T1000 (cell line): ENCODE measurements at places on chromosomes 1 and 21.

DNA sequence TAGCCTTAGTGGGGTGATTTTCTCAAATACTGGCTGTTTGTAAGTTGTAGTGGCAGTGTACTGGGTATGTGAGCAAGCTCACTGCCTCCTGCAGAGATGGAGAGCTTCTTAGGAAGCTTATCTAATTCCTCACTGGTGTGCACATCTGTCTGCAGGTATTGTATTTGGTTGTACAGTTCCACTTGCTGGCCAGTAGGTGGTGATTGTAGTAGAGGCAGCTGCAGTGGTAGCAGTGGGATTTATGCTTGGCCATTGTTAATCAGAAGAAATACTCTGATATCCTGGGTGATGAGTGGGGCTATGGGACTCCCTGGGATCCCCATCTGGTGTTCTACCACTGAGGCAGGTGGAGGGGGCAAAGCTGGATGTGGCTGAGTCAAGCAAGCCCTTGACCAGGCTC lies 276.1 kb upstream of the SPAG17 start:
- no peak for DNase-seq

DNA sequence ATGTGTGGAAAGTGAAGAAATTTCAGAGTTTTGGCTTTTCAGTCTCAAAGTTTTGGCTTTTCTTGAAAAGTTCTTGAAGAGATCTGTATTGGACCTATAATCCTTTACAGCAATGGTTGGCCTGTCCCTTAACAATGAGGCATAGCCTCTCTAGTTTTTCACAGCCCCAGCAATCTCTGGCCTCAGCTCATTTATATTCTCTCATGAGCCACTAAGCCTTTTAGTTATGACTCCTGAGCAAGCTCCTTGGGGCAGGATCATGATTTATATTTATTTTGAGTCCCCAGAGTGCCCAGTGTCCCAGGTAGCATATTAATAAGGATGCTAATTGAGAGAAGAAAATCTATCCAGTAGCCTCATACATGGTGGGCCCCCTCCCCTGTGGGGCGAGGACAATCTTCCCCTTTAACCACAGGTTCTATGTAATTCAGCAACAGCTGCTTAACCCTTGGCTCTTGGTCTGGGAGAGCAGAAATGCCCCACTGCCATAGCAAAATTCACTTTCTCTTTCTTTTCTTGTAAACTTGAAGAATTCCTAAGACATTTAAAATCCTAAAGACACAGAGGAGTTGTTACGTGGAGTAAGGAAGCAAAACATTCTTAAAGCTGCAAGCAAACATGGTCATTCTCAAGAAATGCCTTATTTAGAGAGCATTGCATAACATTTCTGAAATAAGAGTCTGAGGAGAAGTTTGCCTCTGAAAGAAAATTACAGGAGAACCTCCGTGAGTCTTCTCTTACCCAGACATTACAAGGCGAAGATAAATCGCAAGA lies 6.3 kb downstream of the NGF start:
- DNase-seq: no peak

GRCh38 chr1:63810936-63811469 lies 37.2 kb downstream of the ROR1 start:
- DNase-seq: no peak

DNA sequence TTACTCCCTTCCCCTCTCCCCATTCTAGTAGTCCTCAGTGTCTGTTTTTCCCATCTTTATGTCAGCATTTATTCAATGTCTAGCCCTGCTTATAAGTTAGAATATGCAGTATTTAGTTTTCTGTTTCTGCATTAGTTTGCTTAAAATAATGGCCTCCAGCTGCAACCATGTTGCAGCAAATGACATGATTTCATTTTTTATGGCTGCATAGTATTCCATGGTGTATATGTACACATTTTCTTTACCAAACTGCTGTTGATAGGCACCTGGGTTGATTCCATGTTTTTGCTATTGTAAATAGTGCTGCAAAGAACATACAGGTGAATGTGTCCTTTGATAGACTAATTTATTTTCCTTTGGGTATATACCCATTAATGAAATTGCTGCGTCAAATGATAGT lies 267.7 kb downstream of the SRGAP2C start:
- DNase-seq: no peak

DNA sequence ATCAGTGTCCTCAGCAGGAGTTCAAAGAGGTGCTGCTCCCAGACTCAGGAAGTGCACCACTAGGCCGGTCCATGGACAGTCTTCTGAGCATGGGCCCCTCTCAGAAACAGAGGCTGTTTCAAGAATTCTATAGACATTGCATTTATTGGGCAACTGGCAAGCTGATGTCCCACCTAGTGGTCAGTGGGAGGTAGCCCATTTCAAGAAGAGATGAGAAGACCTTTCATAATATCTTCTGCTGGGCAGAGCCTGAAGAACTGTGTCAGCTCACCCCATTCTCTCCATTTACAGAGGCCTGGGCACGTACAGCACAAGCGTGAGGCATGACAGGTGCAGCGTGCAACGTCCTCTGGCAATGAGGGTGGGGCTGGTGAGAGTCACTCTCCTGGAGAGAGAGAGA lies 216.0 kb downstream of the DYRK1A start:
- DNase-seq: peak; percentile 10

DNA sequence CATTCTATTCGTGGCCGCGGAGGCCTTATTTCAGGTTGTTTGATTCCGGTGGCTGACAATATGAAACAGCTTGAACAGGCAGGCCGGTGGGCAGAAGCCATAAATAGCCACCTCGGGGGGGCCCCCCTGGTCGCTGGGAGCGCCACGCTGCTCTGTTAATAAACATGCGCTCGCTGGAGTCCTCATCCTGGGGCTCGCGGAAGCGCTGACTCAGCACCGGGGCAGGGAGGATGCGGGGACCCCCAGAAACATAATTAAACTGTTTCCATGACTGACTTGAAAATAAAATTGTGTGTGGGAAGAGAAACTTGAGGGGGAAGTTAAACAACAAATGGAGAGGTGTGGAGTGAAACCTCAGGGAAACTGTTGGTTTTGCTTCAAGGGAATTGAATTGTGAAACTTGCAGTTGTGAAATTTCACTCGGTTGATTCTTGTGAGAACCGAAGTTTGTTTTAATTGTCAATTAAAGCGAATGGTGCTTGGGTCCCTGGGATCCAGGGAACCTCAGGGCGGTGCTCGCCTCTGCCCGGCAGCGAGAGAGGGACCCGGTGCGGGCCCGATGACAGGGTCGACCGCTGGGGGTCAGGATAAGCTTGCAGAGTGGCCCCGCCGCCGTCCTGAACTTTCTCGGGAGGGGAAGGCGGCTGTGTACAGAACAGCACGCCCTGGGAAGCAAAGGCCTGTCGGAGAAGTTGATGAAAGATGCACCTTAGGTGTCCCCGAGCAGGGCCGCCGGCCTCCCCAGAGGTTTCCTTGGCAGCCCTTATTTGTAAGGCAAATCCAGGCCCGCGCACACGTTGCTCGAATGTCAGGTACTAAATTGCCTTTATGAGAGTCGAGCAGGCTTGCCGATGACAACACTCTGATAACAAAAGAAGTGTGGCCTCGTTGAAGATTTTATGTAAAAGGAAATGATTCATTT lies 176.9 kb upstream of the LMO4 start:
- no peak for DNase-seq

- no peak for DNase-seq
Observed at GRCh38 chr1:113530021-113530420, 139.7 kb downstream of the MAGI3 start.

DNA sequence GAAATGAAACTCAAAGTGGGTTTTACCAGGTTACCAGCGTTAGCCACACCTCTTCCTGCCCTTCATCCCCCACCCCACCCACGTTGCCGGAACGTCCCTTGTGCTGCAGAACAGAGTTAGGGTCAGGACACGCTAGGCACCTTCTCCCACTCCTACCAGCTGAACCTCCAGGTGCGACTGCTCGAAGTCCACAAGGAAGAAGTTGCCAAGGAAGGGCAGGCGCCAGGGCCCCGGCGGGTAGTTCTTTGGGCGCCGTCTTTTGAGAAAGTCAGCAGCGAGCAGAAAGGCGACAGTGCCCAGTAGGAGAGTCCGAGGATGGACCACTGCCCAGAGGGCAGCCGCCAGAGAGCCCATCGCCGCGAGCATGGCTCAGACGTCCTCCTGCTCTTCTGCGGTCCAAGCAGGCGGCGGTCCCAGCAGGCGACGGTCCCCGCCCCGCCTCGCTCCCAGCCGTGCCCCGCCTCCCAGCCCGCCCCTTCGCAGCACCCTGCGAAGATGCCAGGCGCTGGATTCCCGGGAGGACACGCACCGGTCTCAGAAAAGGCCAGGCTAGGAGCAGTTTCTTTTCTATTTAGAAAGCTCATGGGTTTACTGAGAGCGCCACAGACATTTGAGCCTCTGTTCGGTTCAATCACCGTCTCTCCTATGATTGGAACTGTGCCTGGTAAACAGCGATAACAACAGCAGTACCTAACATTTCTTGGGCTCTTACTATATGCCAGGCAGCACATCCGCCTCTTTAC lies at the start of gene CYP2J2:
CYP2J2 (minus strand) TSS at position 393 of the 743 bp plus-strand sequence; CDS start at position 366, 27 bp downstream.
- DNase-seq: peak; percentile 43

DNA sequence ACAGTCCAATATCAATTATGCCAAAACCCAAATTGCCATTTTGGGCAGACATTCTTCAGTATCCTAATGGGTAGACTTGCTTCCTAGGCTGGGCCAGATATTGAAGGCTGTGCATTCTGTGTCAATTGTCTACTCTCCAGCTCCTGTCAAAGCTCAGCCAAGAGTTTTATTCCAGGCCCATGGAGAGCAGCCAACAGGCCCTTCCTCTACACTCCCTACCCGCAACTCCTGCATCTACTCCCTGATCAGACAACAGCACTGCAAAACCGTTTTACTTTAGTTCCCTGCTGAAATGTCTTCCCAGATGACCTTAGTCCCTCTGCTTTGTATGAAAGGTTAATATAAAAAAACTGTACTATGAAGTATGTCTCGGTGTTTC lies 6.6 kb upstream of the ADORA3 start:
- no peak for DNase-seq

DNA sequence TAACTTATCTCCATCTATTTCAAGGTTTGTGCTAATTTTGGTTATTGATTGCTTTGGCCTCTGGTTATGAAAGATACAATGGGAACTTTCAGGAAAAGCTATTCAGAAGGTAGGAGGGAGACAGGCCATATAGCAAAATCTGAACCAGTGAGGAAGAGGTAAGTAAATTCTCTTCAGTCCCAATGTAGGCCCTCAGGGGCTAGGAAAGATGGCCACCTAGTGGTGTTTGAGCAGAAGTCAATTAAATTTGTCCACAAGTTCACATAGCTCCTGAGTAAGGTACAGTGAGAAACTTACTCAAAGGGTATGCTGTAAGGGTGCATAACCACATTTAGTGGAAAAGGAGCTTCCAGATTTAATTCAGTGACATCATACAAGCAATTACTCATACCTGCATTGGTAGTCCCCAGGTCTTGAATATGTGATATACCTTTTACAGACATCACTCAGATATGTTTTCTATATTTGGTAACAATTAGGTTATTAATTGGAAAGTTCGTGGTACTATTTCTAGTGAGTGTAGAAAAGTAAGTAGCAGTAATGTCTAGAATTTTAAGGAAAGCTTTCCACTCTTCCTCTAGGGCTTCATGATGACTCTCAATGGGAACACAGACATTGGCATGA lies 21.4 kb upstream of the FMO1 start:
- DNase-seq: peak; percentile 14

DNA sequence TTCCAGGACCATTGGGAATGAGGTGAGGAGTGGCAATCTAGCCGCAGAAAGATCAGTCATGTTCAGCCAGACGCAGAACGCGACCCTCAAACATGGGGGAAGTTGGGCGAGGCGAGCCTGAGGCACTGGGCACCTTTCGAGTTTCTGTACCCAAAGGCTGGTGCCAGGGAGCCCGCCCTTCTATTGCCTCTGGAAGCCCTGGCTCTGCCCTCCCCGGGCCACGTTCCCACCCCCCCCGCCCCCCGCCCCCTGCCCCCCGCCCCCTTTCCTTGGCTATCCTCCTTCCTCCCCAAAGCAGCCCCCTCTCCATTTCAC lies 2.2 kb upstream of the ZBTB7B start:
- DNase-seq: no peak
